ENCODE measurements at places on chromosomes 7 and 10. TPM values are rescaled to one million over a fixed set of nuclear protein-coding genes. Genes with fewer than 3 reads are reported as not detected.

The INHBA gene
- total RNA-seq, result 58.7 TPM

The GPR37 gene
- 2.4 TPM for total RNA-seq

The SEC31B gene
- 2.7 TPM for total RNA-seq

The CPXM2 gene
- total RNA-seq, result 99.2 TPM

The TAS2R41 gene
- total RNA-seq, result not detected

The MGAM2 gene
- not detected for total RNA-seq

The TWNK gene
- 3.3 TPM for total RNA-seq

The TUBAL3 gene
- not detected for total RNA-seq

The ARL5B gene
- 7.0 TPM for total RNA-seq

The KLLN gene
- total RNA-seq, result 0.56 TPM

The HOXA10 gene
- under 0.01 TPM for total RNA-seq

The HTR7 gene
- 3.4 TPM for total RNA-seq

The RBM33 gene
- total RNA-seq, result 26.2 TPM

The NCAPG2 gene
- 25.1 TPM for total RNA-seq

The GIMAP6 gene
- total RNA-seq, result 5.4 TPM

The HOXA1 gene
- 0.12 TPM for total RNA-seq

The TRIL gene
- 0.12 TPM for total RNA-seq

The SNCG gene
- 98.7 TPM for total RNA-seq

The LGI1 gene
- total RNA-seq, result 0.12 TPM

The KCNH2 gene
- total RNA-seq, result under 0.01 TPM

The OR2A42 gene
- 0.06 TPM for total RNA-seq

The NEUROG3 gene
- total RNA-seq, result not detected

The PTPN20 gene
- 0.92 TPM for total RNA-seq

The SLIT1 gene
- total RNA-seq, result 0.31 TPM

The CRTAC1 gene
- not detected for total RNA-seq

The OR2A7 gene
- total RNA-seq, result 0.26 TPM

The GHITM gene
- 190 TPM for total RNA-seq

The ABCB1 gene
- total RNA-seq, result 3.9 TPM

The ZFAND4 gene
- total RNA-seq, result 6.2 TPM

The AIFM2 gene
- 8.9 TPM for total RNA-seq

The PURB gene
- 15.7 TPM for total RNA-seq

The PPP1R3C gene
- total RNA-seq, result 124 TPM

The GHRHR gene
- total RNA-seq, result not detected

The PPP1R17 gene
- not detected for total RNA-seq

The NAT16 gene
- total RNA-seq, result not detected

The CAMK2B gene
- 1.3 TPM for total RNA-seq

The HMX2 gene
- not detected for total RNA-seq

The CPN1 gene
- total RNA-seq, result not detected

The NRCAM gene
- total RNA-seq, result 1.6 TPM

The COL13A1 gene
- 14.8 TPM for total RNA-seq

The FFAR4 gene
- not detected for total RNA-seq

The ATOH7 gene
- total RNA-seq, result not detected

The RPEL1 gene
- total RNA-seq, result not detected

The STEAP4 gene
- 6.5 TPM for total RNA-seq

The PSTK gene
- 4.5 TPM for total RNA-seq
